ENCODE measurements at places on chromosomes 2 and 18. TPM values are rescaled to one million over a fixed set of nuclear protein-coding genes. Genes with fewer than 3 reads are reported as not detected.

Gene CTLA4
- total RNA-seq = 0.31 TPM

Gene ARHGAP25
- total RNA-seq = 180 TPM

Gene PROM2
- total RNA-seq = 0.64 TPM

Gene NEB
- 5.4 TPM for total RNA-seq

Gene FIGN
- not detected for total RNA-seq

Gene CD207
- total RNA-seq = not detected
